PC-9 (cell line): ENCODE measurements at places on chromosomes 5 and 9. TPM values are rescaled to one million over a fixed set of nuclear protein-coding genes. Genes with fewer than 3 reads are reported as not detected.

- DNase-seq = no peak
- H3K27ac ChIP-seq = no peak overlapping the region
- H3K36me3 ChIP-seq = no peaks in the 10 kb centered on the region
Measured at GRCh38 chr5:116571568-116572349, 2.9 kb downstream of the SEMA6A start.

GRCh38 chr9:111632695-111633388 lies 1.7 kb downstream of the DNAJC25 start:
- H3K27ac ChIP-seq = no peak overlapping the region
- H3K27me3 ChIP-seq = no peaks in the 10 kb centered on the region
- no peak for DNase-seq
- H3K36me3 ChIP-seq = 0 out of 2 replicates have a peak, but pooled peaks cover 8% of the 10 kb centered on the region

LYRM7 gene
- total RNA-seq = 5.0 and 9.5 TPM in 2 replicates

- no peak overlapping the region for H3K27ac ChIP-seq
- H3K27me3 ChIP-seq = no peaks in the 10 kb centered on the region
- H3K4me1 ChIP-seq = no peaks in the 10 kb centered on the region
- no peaks in the 10 kb centered on the region for H3K36me3 ChIP-seq
- H3K4me3 ChIP-seq = no peak overlapping the region
Measured at GRCh38 chr5:171454549-171454948, 35.1 kb downstream of the FGF18 start.

- no peaks in the 10 kb centered on the region for H3K27me3 ChIP-seq
- peaks cover 11% of the 10 kb centered on the region for H3K4me1 ChIP-seq
- no peak for DNase-seq
Measured at GRCh38 chr5:124061663-124062062, 549.7 kb downstream of the CSNK1G3 start.

DNA sequence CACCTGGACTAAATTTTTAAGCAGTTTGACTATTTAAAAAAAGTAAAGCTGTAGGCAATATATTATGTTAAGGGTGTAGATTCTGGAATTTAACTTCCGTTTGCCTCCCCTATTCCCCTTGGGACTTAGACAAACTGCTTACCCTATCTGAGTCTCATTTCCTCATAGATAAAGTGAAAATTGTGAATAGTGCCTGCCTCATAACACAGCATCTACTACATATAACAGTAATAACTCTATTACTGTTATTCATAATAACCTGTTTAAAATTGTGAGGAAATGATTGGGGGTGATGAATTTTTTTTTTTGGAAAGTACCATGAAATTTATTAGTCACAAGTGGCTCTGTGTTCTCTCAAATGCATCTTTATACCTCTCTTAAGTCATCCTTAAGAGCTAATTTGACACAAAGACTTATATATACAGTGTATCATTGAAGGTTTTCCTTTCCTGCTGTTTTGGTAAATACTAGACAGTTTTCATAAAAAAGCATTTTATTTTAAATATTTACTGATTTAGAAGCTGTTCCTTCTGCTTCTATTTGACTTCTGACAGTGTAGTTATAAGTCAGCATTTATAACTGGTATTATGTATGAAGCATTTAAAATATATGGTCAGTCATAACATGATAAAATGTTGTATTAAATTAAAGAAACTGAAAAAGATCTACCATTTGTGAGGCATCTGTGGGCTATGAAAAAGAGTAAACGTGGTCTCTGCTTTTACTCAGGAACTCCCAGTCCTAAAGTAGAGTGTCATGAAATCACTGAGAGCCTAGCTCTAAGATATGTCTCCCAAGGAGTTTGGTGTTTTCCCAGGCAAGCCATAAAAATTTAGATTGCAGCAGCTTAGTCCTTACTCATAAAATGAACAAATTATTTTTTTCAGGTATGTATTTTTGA lies 46.4 kb downstream of the MCCC2 start:
- no peak overlapping the region for H3K4me3 ChIP-seq

- H3K27me3 ChIP-seq = no peaks in the 10 kb centered on the region
- H3K4me3 ChIP-seq = no peak overlapping the region
- no peaks in the 10 kb centered on the region for H3K4me1 ChIP-seq
Measured at GRCh38 chr5:180486636-180487149, 7.5 kb upstream of the CNOT6 start.

MARCHF11 gene
- not detected in 2 replicates for total RNA-seq

DNA sequence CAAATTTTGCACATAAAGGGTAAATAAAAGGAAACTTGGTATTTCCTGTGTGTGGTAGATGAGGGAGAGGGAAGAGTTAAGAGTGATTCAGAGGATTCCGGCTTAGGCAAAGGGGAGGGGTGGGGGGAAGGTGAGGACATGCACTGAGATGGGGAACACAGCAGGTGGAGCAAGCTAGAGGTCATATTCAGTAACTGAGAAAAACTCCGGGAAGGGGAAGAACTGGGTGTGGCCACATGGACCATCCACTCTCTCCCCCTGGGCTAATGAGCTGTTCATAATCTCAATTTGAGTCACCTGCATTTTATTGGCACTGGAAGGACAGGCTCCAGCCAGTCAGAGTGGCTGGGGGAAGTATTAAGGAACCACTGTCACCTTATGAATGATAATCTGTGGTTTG lies 45.1 kb upstream of the UGCG start:
- H3K4me3 ChIP-seq = no peak overlapping the region
- peak overlapping the region; percentile 82 for H3K27ac ChIP-seq
- H3K27me3 ChIP-seq = no peaks in the 10 kb centered on the region
- H3K36me3 ChIP-seq = no peaks in the 10 kb centered on the region
- peaks cover 47% of the 10 kb centered on the region for H3K4me1 ChIP-seq

FCN1 gene
- not detected in 2 replicates for total RNA-seq

DNA sequence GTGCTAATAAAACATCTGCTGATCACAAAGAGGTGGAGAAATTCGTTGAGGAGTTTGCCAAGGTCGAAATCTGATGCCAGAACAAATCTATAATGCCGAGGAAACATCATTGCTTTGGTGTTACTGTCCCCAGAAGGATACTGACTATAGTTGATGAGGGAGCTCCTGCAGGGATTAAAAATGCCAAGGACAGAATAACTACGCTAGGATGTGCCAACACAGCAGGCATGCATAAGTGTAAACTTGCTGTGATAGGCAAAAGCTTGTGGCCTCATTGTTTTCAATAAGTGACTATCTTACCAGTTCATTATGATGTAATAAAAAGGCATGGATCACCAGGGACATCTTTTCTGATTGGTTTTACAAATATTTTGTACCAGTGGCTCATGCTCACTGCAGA lies 66.8 kb upstream of the ADCY2 start:
- H3K4me1 ChIP-seq = no peaks in the 10 kb centered on the region
- H3K27ac ChIP-seq = no peak overlapping the region
- no peak for DNase-seq
- H3K36me3 ChIP-seq = no peaks in the 10 kb centered on the region
- H3K27me3 ChIP-seq = 0 out of 2 replicates have a peak, but pooled peaks cover 5% of the 10 kb centered on the region
- H3K4me3 ChIP-seq = no peak overlapping the region

NOXA1 gene
- 10.5 and 22.8 TPM in 2 replicates for total RNA-seq

IFNA13 gene
- not detected in 2 replicates for total RNA-seq

HSPB3 gene
- total RNA-seq = not detected in 2 replicates
